ENCODE measurements at places on chromosomes 4 and X.

DNA sequence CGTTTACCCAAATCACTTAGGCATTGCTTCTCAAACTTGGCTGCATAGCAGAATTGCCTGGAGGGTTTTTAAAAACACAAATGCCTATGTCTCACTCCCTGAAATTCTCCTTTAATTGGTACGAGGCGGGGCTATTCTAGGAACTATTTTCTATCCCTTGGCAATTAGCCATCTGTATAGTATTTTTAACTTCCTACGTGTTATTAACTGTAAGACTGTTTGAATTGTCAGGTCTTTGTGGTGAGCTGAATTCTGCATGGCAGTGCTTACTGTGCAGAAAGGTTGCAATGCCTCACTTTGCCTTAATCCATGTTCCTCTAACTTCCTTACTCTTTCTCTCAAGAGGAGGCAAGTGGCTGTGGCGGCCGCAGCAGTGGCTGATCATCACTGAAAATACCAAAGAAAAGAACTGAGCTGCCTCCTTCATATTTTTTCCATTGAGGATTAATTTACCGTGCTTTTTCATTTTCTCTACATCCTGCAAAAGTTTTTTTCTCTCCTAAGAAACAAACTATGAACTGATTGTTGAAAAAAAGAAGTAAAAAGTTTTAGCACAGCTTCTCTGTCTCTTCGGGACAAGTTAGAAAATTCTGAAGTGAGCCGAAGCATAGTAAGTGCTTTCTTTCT is at the start of gene SHROOM3:
Gene SHROOM3, plus strand, starts transcription at position 329 of the 627 bp plus-strand sequence. CDS start 824 bp downstream, outside the sequence.
- DNase-seq: no peak

GRCh38 chrX:100895365-100896075 is 21.4 kb upstream of the NOX1 start:
- peak; percentile 52 for DNase-seq

- DNase-seq: no peak
Observed at GRCh38 chr4:51880016-51880915, 37.3 kb downstream of the DCUN1D4 start.

DNA sequence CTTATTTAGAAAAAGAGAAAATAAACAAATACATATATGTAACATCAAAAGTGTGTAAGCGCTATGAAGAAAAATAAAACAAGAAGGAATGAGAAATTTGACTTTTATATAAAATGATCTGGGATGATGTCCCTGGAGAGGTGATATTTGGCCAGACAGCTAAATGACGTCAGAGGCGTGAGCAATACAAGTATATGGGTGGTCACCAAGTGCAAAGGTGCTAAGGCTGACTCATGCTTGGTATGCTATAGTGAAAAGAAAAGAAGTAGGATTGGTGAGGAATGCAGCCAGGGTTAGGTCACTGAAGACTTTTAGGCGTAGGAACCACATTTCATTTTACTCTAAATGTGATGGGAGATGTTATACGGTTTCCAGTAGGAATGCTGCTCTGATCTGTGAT is 1049.1 kb upstream of the TENM3 start:
- no peak for DNase-seq

GRCh38 chrX:110920991-110921390 is 125.4 kb upstream of the CHRDL1 start:
- DNase-seq: peak; percentile 30
